ENCODE measurements at places on chromosomes 2 and 18. TPM values are rescaled to one million over a fixed set of nuclear protein-coding genes. Genes with fewer than 3 reads are reported as not detected.

DNA sequence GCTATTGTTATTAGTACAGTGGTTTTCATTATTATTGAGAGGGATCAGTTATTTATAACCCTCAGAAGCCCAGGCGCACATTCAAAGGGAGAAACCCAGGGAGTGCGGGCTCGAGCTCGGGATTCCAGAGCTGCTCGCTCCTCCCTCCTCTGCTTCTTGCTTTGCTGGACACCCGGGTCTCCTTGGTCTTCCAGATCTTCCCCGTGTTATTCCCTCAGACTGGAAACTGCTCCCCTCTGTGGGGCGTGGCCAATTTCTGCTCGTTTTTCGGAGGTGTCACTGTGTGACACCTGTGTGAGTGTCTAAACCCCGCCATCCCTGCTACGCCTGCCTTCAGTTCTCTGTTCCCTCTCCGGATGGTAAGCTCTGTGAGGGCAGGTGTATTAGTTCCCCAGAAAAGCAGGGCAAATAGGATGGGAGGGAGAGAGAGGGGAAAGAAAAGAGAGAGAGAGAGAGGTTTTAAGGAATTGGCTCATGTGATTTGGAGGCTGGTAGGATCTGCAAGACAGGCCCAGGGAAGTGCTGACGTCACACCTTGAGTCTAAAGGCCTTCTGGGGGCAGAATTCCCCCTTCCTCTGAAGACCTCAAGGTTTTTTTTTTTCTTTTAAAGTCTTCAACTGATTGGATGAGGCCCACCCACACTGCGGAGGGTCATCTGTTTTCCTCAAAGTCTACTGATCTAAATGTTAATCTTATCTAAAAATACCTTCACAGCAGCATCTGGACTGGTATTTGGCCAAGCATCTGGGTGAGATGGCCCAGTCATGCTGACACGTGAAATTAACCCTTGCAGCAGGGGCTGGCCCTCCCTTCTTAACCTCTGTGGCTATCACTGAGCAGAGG, 457.3 kb upstream of the ID2 start:
- no peak for DNase-seq

DNA sequence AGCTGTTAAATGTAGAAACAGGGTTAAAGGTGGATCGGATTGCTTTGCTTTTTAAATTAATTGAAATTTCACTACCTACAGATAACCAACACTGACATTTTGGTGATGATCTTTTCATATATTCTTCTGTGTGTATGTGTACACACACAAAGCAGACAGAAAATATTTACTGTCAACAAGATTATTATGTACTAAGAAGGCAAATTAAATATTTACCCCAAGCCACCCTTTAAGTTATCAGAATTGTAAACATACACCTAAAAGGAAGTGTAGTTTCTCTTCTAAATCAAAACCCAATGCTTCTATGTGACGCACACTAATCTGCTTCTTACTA, 98.7 kb downstream of the GAREM1 start:
- DNase-seq, result no peak

Gene COL3A1
- polyA plus RNA-seq, result 1,268 TPM

Gene SLC5A7
- polyA plus RNA-seq, result 1.1 TPM

Gene LOXL3
- polyA plus RNA-seq, result 10.2 TPM

Gene COLEC12
- polyA plus RNA-seq, result 28.1 TPM

Gene DNAH7
- 10.2 TPM for polyA plus RNA-seq
